Fibroblast of the conjunctiva (primary cell): ENCODE measurements at places on chromosomes 16 and 17.

- no peak for DNase-seq
Observed at GRCh38 chr16:78704416-78704815, 605.0 kb downstream of the WWOX start.

GRCh38 chr16:19830902-19831560 is 53.6 kb downstream of the GPRC5B start:
- DNase-seq = no peak

DNA sequence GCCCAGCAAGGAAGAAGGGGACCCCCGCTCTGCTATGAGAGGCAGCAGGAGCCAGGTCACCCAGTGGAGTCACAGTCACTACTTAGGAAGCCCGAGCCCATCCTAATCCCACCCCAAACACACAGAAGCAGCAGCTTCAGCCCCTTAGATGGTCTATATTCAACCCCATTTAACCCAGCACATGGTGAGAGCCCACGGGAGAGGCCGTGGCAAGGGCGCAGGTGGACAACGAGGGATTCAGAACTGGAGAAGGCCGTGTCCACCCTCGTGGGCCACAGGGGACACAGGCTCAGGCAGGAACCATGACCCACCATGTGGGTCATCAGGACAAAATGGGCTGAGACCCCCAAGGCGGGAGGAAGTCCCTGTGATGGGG is 1.6 kb upstream of the TRPV3 start:
- DNase-seq = no peak

DNA sequence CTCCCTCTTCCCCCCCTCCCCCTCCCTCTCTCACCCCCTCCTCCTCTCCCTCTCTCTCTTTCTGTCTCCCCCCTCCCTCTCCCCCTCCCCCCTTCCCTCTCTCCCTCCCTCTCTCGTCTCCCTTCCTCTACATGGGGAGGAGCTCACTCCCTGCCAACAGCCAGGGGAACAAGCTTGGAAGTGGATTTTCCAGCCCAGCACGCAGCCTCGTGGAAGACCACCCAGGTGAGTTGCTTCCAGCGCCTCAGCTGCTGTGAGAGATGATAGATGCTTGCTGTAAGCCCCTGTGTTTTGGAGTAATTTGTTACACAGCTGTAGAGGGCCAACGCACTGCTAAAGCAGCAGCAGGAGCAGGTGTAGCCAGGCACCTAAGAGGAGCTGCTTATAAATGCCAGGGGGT is 20.8 kb downstream of the ACTG1 start:
- no peak for DNase-seq
